ENCODE measurements at places on chromosomes 1 and 21.
A peak's percentile ranks its signal among the peaks of the same experiment; 100 is the strongest.

DNA sequence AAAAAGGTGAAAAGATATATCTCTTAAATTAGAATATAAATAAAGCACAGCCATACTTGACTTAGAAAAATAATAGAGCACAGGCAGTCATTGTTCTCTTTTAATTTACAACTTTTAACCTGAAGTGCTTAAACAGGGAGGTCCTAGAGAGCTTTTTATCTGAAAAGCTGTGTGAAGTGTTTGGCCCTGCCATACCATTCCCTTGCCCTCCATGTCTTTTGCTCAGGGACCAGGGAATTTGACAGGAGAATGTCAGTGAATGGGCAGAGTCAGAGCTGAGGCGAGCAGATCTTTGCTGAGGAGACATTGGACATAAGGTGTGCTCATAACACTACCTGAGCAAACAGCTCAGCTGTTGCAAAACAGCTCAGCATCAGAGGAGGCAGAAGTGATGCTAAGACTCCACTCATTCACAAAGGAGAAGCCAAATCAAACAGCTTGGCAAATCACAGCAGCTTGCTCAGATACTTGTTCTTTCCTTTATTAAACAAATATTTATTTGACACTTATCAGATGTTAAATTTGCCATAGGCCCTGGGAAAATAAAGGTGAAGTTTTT, 14.9 kb upstream of the MGST3 start:
- H3K36me3 ChIP-seq: no peaks in the 10 kb centered on the region
- no peaks in the 10 kb centered on the region for H3K27me3 ChIP-seq
- H3K4me3 ChIP-seq: no peak overlapping the region

- no peaks in the 10 kb centered on the region for H3K36me3 ChIP-seq
- DNase-seq: peak; percentile 84
- no peak overlapping the region for H3K27ac ChIP-seq
- H3K4me3 ChIP-seq: no peak overlapping the region
Observed at GRCh38 chr1:151639466-151639865, 27.6 kb downstream of the SNX27 start.

GRCh38 chr1:93471911-93472310, 24.0 kb downstream of the FNBP1L start:
- no peaks in the 10 kb centered on the region for H3K36me3 ChIP-seq
- no peak overlapping the region for H3K27ac ChIP-seq
- no peaks in the 10 kb centered on the region for H3K27me3 ChIP-seq
- H3K4me3 ChIP-seq: no peak overlapping the region
- H3K4me1 ChIP-seq: peaks cover 5% of the 10 kb centered on the region

DNA sequence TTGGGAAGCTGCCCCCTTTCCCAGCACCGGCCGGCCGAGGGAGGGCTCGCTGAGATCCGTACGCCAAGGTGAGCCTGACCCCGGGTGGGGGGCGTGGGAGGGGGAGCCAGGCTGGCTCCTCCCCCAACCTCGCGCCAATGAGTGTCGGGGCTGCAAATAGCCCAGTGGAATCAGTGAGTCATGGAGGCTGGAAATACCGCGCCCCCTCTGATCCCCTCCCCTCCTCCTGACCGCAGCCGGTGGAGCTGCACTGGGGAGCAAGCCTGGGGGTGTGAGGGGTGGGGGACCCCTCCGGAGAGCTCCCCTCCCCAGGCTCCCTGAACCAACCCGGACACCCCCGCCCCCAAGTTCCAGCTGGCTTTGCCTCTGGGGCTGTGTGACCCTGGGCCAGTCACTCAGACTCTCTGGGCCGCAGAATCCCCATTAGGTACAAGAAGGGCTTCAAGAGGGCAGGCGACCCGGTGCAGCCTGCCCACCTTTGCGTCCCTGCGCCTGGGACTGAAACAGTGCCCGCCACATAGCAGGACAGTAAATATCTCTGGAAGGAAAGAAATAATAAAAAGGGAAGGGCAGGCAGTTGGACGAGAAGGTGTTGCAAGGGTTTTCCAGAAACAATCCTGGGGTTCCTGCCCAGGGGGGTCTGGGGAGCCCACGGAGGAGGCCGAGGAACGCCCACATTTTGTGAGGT, 4.5 kb downstream of the HSPB7 start:
- peaks cover 6% of the 10 kb centered on the region for H3K4me1 ChIP-seq
- H3K27me3 ChIP-seq: no peaks in the 10 kb centered on the region
- no peak overlapping the region for H3K4me3 ChIP-seq
- DNase-seq: peak; percentile 93

DNA sequence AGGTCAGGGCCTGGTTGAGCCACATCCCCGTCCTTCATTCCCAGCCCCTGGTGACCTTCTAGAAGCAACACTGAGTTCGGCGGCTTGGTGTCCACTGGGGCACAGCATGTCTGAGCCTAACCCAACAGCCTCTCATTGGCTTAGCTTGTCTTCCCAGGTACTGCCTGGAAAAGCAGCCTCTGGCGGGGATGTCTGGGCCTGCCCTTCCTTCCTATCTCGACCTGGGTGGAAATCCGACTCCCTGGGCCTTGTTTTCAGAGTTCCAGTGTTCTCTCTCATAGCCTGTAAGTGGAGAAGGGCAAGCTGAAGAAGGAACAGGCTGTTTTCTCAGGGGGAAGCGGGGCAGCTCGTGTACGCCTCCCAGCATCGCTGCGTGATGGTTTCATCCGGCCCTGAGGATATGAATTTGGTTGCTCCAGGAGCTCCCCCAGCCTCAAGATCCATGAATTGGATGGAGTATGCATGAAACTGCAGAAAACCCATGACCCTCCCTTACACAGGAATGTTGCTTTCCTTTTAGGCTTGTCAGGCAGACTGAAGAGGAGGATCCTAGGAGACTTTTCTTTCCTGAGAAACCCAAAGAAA, 116.5 kb upstream of the IRF2BP2 start:
- peaks cover 11% of the 10 kb centered on the region for H3K4me1 ChIP-seq
- H3K4me3 ChIP-seq: no peak overlapping the region
- H3K36me3 ChIP-seq: no peaks in the 10 kb centered on the region
- H3K27ac ChIP-seq: peak overlapping the region; percentile 48

DNA sequence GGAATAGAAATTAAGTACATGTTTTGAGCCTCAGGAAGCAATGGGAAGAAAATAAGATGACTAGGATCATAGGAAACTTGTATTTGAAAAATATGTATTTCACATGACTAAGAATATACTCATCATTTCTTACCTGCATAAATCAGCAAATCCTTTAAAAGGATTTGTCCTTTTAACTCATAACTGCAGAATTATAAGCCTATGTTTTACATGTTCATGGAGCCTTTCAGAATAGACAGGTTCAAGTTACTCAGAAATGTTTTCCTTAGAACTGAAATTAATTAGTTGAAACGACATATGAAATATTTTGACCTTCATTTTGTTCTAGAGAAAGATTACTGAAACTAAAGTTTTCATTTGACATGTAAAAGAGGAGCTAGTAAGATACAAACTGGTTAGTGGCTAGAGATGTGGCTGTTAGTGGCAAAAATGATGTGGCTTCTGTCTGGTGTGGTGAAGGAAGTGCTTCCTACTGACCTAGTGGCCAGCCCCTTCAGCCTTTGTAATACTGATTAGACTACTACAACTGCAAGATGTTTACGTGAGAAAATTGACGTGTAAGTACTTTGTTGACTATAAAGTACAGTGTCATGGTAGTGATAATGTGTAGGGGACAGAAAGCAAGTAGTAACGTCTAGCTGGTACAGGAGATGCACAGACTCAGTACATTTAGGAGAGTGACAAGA, 54.7 kb downstream of the PACC1 start:
- no peak overlapping the region for H3K4me3 ChIP-seq
- no peak overlapping the region for H3K27ac ChIP-seq
- H3K27me3 ChIP-seq: no peaks in the 10 kb centered on the region
- DNase-seq: no peak
- H3K36me3 ChIP-seq: no peaks in the 10 kb centered on the region

GRCh38 chr1:6578624-6579373, 995 bp upstream of the ZBTB48 start:
- no peak overlapping the region for H3K27ac ChIP-seq
- peaks cover 3% of the 10 kb centered on the region for H3K4me1 ChIP-seq
- DNase-seq: no peak
- no peak overlapping the region for H3K4me3 ChIP-seq
- no peaks in the 10 kb centered on the region for H3K27me3 ChIP-seq

GRCh38 chr1:151526735-151527525, 13.2 kb upstream of the TUFT1 start:
- no peak overlapping the region for H3K4me3 ChIP-seq
- H3K36me3 ChIP-seq: peaks cover 4% of the 10 kb centered on the region
- H3K4me1 ChIP-seq: no peaks in the 10 kb centered on the region
- no peaks in the 10 kb centered on the region for H3K27me3 ChIP-seq
- H3K27ac ChIP-seq: no peak overlapping the region

- H3K4me1 ChIP-seq: no peaks in the 10 kb centered on the region
- H3K27ac ChIP-seq: no peak overlapping the region
- H3K36me3 ChIP-seq: no peaks in the 10 kb centered on the region
- no peak overlapping the region for H3K4me3 ChIP-seq
Observed at GRCh38 chr1:240962086-240962485, 350.1 kb upstream of the GREM2 start.

- peaks cover 2% of the 10 kb centered on the region for H3K4me1 ChIP-seq
- H3K36me3 ChIP-seq: no peaks in the 10 kb centered on the region
- H3K4me3 ChIP-seq: peak overlapping the region; percentile 70
- H3K27ac ChIP-seq: peak overlapping the region; percentile 35
- no peaks in the 10 kb centered on the region for H3K27me3 ChIP-seq
Observed at GRCh38 chr1:180912211-180912800, 391 bp upstream of the KIAA1614 start.

DNA sequence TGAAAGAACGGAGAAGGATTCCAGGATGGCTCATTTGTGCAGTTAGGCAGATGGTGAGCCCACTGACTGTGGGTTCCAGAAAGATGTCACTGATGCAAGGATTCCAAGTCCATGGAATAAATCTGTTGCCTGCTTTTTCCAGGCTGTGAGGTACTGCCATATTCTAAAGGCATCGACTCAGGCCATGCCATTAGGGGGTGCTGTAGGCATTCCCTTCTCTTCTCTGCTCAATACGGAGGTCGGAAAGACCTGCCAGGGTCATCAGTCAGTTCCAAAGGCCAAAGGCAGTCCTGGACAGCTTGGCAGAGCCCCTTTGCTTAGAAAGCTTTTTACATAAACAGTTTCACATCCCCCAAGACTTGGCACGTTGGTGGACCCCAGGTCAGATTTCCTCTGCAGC, 31.7 kb upstream of the TMEM125 start:
- H3K36me3 ChIP-seq: no peaks in the 10 kb centered on the region
- H3K27me3 ChIP-seq: no peaks in the 10 kb centered on the region
- H3K4me3 ChIP-seq: no peak overlapping the region
- no peak overlapping the region for H3K27ac ChIP-seq
- DNase-seq: peak; percentile 86
- H3K4me1 ChIP-seq: no peaks in the 10 kb centered on the region

DNA sequence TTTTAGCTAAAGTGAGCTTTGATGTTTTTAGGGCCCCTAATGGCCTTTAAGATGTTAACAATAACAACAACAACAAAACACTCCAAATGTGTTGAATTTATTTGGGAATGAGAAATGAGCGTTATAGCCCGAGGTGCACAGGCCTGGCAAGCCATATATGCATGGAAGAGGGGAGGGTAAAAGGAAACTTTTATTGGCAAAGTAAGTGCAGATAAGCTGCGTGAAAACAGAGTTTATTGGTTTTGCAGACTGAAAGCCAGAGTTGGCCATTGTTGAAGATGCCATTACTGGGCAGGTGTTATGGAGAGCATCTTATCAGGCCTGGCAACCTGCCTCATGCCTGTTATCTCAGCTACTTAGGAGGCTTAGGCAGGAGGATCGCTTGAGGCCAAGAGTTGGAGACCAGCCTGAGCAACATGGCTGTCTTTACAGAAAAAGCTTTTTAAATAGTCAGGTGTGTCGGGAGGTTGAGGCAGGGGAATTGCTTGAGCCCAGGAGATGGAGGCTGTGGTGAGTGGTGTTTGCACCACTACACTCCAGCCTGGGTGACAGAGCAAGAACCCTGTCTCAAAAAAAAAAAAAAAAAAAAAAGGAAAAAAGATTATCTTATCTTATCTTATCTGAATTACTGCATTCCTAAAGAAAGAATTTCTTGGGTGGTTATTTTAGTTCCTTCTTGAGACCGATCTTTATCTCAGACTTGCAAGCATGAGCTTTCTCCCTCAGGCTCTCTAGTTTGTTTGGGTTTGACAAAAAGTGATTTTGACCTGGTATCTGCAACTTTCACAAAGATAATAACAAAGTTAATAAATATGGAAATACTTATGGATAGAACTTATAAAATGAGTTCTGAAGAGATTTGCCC, 1.7 kb downstream of the PATJ start:
- peak; percentile 83 for DNase-seq
- H3K4me1 ChIP-seq: peaks cover 8% of the 10 kb centered on the region
- no peak overlapping the region for H3K27ac ChIP-seq
- H3K36me3 ChIP-seq: no peaks in the 10 kb centered on the region

DNA sequence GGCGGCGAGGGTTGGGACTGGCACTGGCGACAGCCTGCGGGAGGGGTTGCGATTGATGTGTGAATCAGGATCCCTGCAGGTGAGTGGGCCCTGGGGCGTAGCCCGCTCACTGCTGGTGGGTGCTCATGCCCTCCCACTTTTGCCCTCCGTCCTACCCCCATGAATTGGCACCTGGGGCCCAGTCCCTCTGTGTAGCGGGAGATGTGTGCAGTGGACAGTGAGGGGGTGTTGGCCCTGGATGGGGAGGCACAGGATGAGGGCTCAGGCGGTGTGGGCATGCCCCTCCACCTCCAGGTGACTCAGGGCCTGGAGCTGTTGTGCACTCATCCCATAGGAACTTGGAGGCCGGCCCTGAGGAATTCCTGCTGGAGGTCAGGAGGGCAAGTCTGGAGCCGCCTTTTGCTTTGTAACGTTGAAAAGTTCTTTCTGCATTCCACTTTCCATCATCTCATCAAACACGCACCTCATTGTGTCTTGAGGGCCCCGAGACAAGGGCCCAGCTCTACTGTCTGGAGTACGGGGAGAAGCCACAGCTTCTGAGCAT, 3.0 kb downstream of the PEAR1 start:
- H3K27me3 ChIP-seq: no peaks in the 10 kb centered on the region
- H3K4me1 ChIP-seq: no peaks in the 10 kb centered on the region
- H3K4me3 ChIP-seq: no peak overlapping the region
- DNase-seq: peak; percentile 93
- no peak overlapping the region for H3K27ac ChIP-seq

- no peaks in the 10 kb centered on the region for H3K27me3 ChIP-seq
- no peaks in the 10 kb centered on the region for H3K4me1 ChIP-seq
- no peaks in the 10 kb centered on the region for H3K36me3 ChIP-seq
- no peak for DNase-seq
- no peak overlapping the region for H3K27ac ChIP-seq
- no peak overlapping the region for H3K4me3 ChIP-seq
Observed at GRCh38 chr1:151944126-151944856, 35.0 kb upstream of the THEM4 start.

GRCh38 chr1:180585994-180586359, 27.2 kb downstream of the OVAAL start:
- H3K27ac ChIP-seq: no peak overlapping the region
- no peaks in the 10 kb centered on the region for H3K36me3 ChIP-seq
- DNase-seq: no peak
- no peaks in the 10 kb centered on the region for H3K27me3 ChIP-seq
- H3K4me3 ChIP-seq: no peak overlapping the region
- H3K4me1 ChIP-seq: no peaks in the 10 kb centered on the region

- H3K36me3 ChIP-seq: no peaks in the 10 kb centered on the region
- no peak overlapping the region for H3K27ac ChIP-seq
- no peaks in the 10 kb centered on the region for H3K27me3 ChIP-seq
- DNase-seq: no peak
Observed at GRCh38 chr1:215479567-215479966, 87.5 kb upstream of the KCTD3 start.

All from mesendoderm (in vitro differentiated cells).